Stimulated activated CD8-positive, alpha-beta memory T cell treated with anti-CD3 and anti-CD28 coated beads, Interleukin-4, amount 100 ng/mL, for 1 hour (primary cell): ENCODE measurements at places on chromosomes 1 and 21.
A peak's percentile ranks its signal among the peaks of the same experiment; 100 is the strongest.

GRCh38 chr1:182622901-182623528 is 18.8 kb upstream of the RGS16 start:
- DNase-seq, result no peak

DNA sequence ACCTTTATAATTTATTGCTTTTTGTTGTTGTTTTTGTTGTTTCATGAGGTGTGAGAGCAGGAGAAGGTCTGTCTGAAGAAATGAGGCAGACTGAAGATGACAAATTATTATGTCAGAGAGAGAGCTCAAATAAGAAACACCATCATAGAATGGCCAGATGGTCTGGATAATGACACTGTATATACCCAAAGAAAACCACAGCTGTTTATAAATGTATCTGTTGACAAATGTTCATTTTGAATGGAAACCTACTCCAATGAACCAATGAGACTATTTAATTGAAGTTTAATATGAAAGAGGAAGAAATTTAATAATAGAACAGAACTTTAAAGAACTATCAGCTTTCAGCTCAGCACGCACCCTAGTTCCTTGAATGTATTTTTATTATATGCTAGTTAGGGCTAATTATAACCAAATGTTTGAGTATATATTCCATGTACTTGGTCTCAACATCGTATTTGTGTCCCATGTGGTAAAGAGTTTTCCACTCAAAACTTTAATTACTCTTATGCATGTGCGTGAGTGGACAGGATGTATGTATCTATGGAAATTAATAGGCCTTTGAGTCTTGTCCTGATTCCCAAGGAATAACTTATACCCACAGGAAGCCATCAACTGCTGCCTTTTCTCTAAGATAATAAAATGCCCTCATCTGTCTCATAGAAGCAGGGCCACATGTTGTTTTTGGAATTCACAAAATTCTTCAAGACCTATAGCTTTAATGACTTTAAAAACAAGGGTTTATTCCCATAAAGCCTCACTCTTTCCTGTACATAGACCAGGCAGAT is 202.7 kb downstream of the KCNK2 start:
- no peak for DNase-seq

GRCh38 chr1:86776108-86776507 is 71.7 kb downstream of the SH3GLB1 start:
- no peak for DNase-seq

GRCh38 chr1:61013946-61014667 is 68.3 kb upstream of the NFIA start:
- no peak for DNase-seq

GRCh38 chr1:153617663-153618062 is 1.5 kb upstream of the S100A14 start:
- DNase-seq, result peak; percentile 36

DNA sequence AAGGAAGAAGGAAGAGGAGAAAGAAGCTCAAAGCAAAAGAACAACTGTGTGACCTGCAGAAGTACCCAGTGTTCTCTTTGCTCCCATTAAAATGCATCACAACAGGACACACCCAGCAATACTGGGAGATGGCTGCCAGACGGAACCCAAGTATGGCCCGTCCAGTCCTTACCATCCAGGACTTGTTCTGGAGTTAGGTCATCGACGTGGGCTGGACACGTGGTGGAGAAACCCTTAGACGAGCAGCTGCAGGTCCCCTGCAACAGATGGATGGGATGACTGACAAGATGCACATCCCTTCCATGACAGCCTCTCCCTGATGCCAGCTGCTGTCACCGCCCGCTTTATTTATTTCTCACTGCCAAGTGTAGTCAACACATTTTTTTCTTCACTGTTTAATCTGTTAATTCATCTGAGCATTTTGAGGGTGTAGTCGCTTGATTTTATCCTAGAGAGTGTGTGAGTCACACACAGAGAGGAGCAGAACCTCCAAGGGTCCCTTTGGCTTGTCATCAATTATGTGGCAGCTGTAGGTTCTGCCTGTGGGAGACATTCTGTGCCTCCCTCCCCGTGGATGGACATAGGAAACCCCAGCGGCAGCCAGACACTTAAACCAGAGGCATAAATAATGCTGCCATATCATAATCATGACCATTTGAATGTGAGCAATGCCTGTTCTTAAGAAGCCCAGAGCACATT is 80.9 kb downstream of the ABCA4 start:
- no peak for DNase-seq

DNA sequence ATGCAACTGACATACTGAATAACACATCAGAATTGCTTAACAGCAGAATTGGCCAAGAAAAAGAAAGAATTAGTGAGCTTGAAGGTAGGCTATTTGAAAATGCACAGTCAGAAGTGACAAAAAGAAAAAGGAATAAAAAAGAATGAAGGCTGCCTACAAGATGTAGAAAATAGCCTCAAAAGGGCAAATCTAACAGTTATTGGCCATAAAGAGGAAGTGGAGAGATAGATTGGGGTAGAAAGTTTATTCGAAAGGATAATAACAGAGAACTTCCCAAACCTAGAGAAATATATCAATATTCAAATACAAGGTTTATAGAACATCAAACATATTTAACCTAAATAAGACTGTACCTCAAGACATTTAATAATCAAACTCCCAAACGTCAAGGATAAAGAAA is 67.5 kb downstream of the ATP6V1G3 start:
- DNase-seq, result no peak

DNA sequence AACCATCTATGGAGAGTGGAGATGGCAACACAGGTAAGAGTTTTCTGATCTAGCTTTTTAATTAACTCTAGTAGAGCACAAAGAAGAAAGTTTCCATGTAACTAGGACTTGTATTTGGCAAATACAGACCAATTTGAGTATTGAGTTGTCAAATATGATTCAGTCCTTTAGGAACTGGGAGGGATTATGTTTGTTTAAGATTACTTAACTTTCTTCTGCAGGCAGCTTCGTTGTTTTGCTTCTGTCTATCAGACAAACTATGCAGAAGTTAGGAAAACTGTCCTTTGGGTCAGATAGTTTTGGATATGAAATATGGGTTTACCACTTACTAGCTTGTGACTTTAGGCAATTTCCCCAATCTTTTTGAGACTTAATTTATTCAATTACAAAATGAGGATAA is 111.8 kb downstream of the POU2F1 start:
- no peak for DNase-seq

DNA sequence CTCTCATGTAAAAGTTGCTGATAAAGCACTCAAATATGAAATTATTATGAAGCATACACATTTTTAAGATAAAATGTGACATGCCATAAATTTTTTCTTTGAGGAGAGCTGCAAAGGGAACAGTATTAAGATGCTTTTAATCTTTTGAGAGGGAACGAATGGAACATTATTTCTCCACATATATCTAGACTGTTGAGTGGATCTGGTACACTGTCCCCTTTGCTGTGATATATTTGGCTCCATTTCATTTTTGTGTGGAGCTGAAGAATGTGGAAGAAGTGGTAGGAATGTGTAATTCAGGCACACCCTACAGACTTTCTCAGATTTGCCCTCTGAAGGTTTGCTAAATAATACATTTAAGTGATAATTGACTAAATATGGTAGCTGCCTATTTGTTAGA is 31.7 kb downstream of the PGM1 start:
- DNase-seq, result no peak

DNA sequence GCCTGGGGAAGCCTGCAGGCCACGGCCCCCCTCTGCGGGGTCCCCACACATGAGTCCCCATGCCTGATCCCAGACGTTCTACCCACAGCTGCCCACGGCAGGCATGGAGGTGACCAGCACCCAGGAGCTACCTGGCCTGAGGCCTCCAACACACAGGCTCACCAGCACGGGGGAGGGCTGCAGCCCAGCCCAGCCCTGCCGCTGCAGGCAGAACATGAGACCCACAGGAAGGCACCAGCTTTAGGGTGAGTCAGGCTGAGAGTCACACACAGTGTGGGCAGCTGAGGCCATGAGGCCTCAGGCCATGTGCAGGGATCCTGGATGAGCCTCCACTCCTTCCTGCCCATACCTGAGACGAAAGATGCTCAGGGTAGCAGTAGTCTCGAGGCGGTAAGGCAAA is 121.1 kb downstream of the PSMG1 start:
- no peak for DNase-seq

GRCh38 chr1:87462894-87463293 is 134.2 kb downstream of the LMO4 start:
- DNase-seq, result no peak

DNA sequence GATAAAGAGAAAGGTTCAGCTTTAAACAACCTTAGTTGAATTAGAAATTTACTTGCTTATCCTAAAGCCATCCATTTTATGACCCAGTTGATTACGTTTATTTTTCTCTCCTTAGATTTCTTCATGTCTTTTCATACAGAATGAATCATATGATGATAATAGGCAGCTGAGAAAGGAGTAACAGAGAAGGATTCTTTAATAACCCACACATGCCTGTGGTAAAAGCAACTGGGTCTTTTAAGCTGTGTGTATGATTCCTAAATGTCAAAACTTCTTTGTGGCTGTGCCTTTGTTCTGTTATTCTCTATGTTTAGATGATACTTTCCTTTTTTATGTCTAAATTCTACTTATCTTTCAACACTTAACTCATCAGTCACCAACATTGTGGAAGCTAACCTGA is 626.5 kb downstream of the NCAM2 start:
- no peak for DNase-seq

GRCh38 chr1:218930472-218931241 is 243.0 kb upstream of the LYPLAL1 start:
- no peak for DNase-seq

DNA sequence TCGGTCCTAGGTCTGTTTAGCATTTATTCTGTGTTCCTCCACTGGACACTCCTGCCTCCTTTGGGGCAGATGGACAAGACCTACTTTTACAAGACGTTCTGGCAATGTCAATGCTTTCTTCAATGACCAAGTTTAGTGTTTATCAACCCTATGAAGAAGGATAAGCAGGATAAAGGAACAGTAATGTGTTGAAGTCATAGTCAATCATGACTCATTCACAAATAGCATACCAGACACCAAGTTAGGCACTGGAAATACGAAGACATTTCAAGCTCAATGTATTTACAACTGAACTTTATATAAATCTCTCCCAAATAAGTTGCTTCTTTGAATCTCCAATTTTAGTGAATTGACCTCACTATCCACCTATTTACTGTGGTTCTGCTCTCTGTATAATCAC is 4.8 kb upstream of the SLC35D1 start:
- no peak for DNase-seq

GRCh38 chr1:101262060-101262459 is 25.2 kb downstream of the S1PR1 start:
- no peak for DNase-seq

DNA sequence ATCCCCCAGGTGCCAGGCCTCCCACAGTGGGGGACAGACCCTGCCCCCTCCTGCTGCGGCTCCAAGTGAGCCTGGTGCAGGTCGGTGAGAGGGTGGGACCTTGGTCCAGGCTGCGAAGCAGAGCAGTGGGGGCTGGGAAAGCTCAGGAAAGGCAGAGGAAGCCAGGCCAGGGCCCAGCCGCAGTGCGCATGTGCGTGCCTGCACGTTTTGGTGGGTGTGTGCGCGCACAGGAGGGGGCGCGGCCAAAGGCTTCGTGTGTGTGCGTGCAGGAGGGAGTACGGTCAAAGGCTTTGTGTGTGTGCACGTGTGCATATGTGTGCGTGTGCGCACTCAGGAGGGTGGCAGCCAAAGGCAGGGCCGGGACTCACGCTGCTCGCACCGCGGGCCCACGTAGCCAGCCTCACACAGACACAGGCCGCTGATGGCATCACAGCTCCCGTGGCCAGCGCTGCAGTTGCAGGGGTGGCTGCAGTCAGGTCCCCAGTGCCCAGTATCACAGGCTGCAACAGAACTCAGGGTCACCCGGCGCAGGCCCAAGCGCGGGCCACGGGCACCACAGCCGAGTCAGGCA is 45.9 kb downstream of the ARHGEF16 start:
- no peak for DNase-seq

GRCh38 chr1:60274422-60275290 is 201.1 kb upstream of the C1orf87 start:
- no peak for DNase-seq

- DNase-seq, result no peak
These were observed 295.4 kb downstream of the AKT3 start for GRCh38 chr1:243554686-243555085.

GRCh38 chr1:89771991-89772560 is 48.8 kb upstream of the LRRC8D start:
- DNase-seq, result no peak

DNA sequence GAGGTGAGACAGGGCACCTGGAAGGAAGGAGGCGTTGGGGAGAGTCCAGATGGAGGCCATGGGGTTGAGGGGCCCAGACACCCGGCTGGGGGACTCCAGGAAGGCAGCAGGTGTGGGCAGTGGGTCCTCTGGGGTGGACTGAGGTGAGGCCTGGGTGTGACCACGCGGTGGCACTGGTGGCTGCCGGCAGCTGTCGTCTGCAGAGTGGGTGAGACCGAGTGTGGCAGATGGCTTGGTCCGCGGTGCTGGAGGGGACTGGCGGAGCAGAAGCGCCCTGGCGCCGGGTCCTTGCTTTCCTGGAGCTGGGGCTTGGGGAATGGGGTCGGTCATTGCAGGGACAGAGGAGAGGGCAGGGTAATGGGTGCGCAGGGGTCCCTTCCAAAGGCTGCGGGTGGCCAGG is 12.5 kb downstream of the AGRN start:
- no peak for DNase-seq

DNA sequence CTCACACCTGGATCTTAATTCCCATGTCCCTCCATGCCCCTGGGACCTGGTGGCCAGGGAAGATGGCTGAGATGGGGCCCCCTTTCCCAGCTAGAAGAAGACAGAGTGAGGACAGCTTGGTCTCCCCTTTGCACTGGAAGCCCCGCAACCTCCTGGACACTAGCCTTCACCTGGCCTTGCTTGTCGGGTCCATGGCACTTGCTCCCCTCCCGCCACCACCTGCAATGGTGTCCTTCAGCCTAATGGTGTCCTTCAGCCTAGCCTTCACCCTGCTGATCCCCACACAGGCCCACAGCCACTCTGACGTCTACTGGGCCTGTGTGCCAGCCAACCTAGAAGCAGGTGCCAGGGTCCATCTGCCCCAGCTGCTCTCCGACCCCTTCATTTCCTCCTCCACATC is 45.9 kb upstream of the EDN2 start:
- DNase-seq, result no peak

DNA sequence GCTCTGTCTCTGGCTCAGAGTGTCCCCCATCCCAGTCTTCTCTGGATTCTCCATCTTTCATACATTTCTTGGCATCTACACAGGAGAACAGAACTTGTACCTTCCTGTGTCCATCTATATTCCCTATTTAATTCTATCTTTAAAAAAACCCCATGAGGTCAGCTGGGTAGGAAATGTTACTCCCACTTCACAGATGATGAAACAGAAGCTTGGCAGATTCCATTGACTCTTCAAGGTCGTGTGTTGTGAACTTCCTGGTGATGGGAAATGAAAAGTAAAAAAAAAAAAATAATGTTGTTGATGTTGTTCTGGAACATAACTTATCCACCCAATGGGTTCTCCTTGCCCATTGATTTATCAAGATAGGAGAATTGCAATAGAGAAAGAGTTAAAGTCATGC is 8.9 kb downstream of the CHI3L2 start:
- DNase-seq, result no peak

- no peak for DNase-seq
These were observed 310.1 kb upstream of the ADGRL2 start for GRCh38 chr1:81490614-81491013.

- no peak for DNase-seq
These were observed 310.1 kb downstream of the PAPPA2 start for GRCh38 chr1:176773038-176773437.
